ENCODE measurements at places on chromosomes 5 and 9.

- no peak for DNase-seq
These were observed 25.0 kb downstream of the RGS3 start for GRCh38 chr9:113488490-113488889.

GRCh38 chr5:11248966-11249365 is 487.9 kb upstream of the DAP start:
- no peak for DNase-seq

DNA sequence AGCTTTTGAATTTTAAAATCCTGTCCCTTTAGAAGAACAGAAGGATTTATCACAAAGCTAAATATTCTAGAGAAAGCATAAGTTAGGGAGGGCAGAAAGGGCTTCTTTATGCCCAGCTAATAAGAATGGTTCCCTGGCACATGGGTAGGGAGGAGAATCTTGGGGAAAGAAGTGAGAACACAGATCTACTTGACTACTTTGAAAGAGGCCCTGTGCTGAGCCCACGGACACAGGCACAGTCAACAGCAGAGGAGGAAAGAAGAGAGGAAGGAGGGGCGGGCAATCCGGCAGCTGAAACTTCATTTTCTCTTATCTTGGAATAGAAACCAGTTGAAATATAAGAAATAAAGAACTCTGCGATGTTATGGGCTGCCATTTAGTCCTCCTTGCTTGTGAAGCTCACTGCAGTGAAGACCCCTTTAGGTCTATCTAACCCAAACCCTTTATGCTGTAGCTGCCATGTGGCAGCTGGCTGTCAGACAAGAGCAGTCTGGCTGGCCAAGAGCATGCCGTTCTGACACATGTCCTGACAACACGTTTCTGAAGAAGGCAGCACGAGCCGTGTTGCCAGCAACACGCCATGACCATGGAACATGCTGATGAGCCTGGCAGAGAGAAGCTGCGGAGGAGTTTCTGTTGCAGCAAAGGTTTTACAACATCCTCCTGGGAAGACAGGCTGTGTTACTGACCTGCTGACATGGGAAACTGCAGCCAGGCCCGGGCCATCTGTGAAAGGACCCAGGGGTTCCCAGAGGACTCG is 34.2 kb downstream of the ABLIM3 start:
- DNase-seq: no peak

GRCh38 chr9:14029806-14030374 is 284.1 kb downstream of the NFIB start:
- no peak for DNase-seq

DNA sequence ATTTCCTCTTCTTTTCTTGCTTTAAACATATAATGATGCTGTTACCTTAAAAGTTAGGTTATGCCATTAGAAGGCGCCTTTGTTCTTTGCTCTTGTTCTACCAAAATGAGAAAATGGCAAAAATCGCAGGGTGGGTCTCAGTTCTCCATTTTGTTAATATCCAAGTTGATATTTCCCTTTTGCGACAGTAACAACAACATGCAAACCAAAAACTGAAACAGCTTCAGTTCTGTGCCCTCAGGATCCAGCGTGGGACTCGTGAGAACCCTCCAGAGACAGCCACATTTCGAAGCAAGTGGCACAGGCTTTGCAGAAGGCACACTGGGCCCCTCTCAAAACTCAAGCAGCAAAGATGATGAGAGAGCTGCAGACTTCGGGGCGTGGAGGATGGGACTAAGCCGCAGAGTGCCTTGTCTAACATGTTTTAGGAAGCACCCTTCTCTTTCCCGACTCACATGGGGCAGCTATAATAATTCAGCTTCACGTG is 33.0 kb upstream of the LCP2 start:
- DNase-seq: no peak

- DNase-seq: no peak
These were observed 32.6 kb downstream of the TPPP start for GRCh38 chr5:660491-661030.

DNA sequence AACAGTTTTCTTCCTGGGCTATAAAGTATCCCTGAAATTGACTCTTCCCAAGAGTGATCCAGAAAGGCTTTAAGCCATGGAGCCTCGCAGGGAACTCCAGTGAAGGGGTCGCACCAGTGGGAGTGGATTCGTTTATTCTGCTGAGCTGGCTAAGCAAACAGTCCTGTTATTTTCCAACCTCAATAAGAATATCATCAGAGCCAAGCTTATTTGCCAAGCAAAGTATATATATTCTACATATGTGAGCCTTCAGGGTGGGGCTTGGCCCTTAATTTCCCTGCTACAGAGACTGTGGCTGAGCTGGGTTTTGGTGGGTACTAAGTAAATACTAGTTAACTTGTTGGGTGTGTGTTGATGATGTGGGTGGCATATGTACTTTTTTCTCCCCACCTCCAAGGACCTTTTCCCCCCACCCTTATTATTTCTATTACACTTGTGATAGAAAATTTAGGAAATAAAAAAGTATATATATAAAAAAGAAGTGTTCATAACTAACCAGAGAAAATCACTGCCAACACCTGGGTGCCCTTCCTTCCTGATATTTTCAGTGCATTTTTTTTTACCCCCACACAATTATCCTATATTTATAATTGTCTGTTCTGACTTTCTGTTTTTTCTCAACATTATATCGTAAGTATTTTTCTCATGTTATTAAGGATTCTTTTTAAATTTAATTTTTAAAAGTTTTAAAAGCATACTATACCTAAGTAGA is 5.3 kb downstream of the GSN start:
- DNase-seq: no peak

- no peak for DNase-seq
These were observed 140.8 kb downstream of the SLC12A2 start for GRCh38 chr5:128224336-128224735.

DNA sequence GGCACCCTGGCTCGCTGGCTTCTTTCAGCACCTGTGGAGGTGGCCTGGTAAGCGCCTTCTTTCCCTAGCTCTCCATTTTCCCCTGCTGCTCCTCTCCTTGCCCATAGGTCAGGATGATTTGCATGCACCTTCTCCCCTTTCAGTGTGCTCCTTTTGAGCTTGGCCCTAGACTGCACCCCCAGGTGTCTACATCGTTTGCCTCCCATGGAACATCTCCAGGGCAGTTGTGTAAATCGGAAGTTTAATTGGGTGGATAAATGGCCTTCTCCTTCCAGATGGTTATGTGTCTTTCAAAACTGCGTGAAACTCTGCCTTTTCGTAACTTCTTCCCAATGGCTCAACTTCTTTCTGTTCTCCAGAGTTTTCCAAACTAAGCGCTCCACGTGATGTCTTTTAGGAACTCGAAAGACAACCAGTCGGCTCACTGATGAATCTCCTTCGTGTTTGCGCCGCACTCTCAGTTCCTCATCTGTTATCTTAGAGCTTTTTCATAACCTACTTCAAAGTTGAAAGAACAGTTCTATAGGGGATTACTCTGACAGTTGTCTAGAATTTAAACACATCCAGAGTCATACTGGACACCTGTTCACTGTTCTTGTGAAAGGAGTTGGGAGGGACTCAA is 1.7 kb downstream of the ADAMTS19 start:
- DNase-seq: no peak

DNA sequence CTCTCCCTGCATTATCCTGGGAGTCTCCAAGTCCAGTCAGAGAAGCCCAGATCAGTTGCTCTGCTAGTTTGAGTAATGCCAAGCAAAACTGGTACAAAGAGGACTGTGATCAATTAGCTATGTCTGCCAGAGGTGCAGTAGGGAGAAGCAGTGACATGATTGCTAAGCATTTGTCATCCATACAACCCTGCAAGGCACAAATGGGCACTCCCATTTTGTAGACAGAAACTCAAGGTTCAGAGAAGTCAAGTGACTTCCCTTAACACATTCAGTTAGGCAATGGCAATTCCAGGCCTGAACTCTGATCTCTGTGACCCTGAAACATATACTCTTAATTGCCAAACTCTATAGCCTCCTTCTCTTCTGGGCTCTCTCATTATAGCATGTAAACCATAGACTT is 34.0 kb downstream of the NDST1 start:
- no peak for DNase-seq

DNA sequence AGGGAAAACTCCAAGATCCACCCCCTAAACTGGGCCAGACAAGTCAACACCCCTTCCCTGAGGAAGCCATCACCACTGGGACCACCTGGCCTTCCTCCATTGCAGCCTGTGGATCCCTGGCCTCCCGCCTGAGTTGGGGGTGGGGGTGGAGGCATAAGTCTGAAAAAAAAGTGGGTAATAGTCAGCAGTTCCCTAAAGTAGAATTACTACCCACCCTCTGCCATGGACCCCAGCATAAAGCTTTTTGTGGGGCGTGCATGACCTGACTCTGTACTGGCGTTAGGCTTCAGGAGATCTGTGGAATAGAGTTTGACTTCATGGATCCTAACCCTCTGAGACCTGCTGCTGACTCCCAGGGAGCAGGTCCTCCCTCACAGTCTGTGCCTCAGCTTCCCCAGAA is 2.0 kb upstream of the CXXC5 start:
- no peak for DNase-seq

DNA sequence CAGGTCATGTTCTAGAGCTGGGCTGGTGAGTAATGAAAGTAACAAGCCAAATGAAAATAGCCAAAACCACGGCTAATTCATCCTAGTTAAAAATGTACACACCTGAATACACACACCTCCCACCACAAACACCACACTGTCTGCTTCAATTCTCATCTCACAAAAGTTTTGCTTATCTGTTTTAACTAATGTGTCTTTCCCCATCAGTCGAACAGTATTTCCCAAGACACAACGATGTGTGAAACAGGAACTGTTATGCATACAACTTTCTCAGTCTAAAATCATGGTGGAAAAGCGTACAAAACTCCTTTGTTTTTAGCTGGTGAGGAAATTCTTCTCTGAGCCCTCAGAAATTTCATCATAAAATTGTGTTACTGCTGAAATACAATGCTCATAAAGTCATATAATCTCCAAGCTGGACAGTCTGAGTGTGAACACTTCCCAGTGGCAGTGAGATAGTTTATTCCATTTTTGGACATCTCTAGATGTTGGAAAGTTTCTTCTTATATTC is 242.4 kb downstream of the EFNA5 start:
- DNase-seq: no peak

DNA sequence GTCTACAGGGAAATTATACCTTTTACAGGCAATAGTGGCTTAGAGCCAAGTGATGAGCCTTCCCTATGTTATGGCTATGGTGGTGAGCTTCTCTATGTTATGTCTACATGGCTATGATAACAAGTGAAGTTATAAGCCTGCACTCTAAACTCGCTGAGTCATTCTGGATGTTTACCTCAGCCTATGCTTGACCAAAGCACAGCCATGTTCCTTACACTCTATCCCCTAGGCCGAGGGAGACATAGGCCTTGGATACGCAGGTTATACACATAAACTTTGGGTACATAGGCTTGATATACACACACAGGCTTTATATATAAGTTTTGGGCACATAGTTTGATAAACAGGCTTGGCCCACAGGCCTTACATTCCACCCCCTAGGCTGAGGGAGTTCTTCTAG is 13.8 kb downstream of the DMAC1 start:
- DNase-seq: no peak

GRCh38 chr9:114619191-114619761 is 8.2 kb downstream of the TMEM268 start:
- no peak for DNase-seq

GRCh38 chr9:1083325-1083913 is 33.3 kb downstream of the DMRT2 start:
- no peak for DNase-seq

DNA sequence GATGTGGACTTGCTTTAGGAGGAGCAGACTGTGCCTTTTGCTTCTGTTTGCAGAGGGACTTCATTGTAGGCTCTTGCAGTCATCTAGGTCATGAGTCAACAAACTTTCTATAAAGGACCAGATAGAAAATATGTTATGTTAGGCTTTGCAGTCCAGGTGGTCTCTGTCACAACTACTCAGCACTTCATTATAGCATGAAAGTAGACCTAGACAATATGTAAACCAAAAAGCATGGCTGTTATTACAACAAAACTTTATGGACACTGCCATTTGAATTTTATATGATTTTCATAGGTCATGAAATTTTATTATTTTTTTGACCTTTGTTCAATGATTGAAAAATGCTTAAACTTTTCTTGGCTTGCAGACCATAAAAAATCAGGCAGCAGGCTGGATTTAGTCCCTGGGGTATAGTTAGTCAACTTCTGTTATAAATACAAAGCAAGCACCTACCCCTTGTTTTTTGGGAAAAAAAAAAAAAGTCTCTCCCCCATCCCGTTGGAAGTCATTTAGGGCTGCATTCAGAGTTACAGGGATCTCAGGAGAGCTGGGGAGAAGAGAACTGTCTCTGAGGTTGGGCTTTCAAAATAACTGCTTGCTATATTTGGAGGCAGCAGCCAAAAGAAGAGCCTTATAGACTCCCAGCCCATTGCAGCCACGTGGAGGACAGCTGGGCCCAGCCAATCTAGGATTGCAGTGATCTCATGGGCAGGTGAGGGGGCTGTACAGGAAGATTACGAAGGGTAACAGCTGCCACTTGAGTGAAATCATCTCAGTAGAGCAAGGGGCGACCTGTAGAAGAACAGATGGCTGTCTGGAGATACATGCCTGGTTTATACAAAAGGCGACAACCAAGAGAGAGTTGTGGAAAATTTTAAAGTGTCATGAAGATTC is 136.6 kb upstream of the TNC start:
- no peak for DNase-seq

- DNase-seq: no peak
These were observed at the start of gene NR2F1-AS1 for GRCh38 chr5:93580927-93581445. Gene NR2F1-AS1 (minus strand): TSS chr5:93581219.

DNA sequence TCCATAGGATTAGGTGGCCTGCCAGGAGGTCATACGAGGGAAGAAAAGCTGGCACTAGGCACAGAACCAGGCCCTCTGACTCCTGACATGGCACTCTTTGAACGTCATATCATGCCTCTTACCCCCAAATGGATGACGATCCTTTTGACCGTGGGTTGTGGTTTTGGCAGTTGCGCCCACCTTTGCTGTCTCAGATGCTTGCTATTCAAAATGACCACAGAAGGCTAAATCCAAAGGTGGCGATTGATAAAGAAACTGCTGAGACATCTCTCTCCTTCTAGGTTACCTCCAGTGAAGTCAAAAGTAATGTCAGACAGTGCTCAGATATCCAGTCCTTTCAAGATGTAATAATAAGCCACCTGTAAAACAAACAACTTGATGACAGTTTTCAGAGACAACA is 385.0 kb downstream of the EFNA5 start:
- DNase-seq: no peak

GRCh38 chr9:3177936-3178335 is 334.0 kb upstream of the PUM3 start:
- DNase-seq: no peak

Data from T-helper 22 cell (primary cell).